ENCODE measurements at places on chromosomes 5 and 9.

- no peaks in the 10 kb centered on the region for H3K36me3 ChIP-seq
- H3K27me3 ChIP-seq = no peaks in the 10 kb centered on the region
- no peaks in the 10 kb centered on the region for H3K4me1 ChIP-seq
- H3K27ac ChIP-seq = no peak overlapping the region
- H3K4me3 ChIP-seq = no peak overlapping the region
Measured at GRCh38 chr5:2738156-2738699, 13.2 kb downstream of the IRX2 start.

- no peak overlapping the region for H3K4me3 ChIP-seq
- no peak overlapping the region for H3K27ac ChIP-seq
- H3K27me3 ChIP-seq = peaks cover 29% of the 10 kb centered on the region
- peak; percentile 67 for DNase-seq
- H3K36me3 ChIP-seq = no peaks in the 10 kb centered on the region
- H3K4me1 ChIP-seq = peaks cover 13% of the 10 kb centered on the region
Measured at GRCh38 chr9:107484117-107484723, 5.3 kb downstream of the KLF4 start.

GRCh38 chr9:135146766-135147473 is 59.5 kb downstream of the OLFM1 start:
- H3K36me3 ChIP-seq = no peaks in the 10 kb centered on the region
- no peak overlapping the region for H3K4me3 ChIP-seq
- DNase-seq = no peak
- no peak overlapping the region for H3K27ac ChIP-seq

GRCh38 chr5:158482125-158482524 is 617.6 kb downstream of the EBF1 start:
- no peak overlapping the region for H3K27ac ChIP-seq
- no peak overlapping the region for H3K4me3 ChIP-seq
- no peaks in the 10 kb centered on the region for H3K36me3 ChIP-seq

DNA sequence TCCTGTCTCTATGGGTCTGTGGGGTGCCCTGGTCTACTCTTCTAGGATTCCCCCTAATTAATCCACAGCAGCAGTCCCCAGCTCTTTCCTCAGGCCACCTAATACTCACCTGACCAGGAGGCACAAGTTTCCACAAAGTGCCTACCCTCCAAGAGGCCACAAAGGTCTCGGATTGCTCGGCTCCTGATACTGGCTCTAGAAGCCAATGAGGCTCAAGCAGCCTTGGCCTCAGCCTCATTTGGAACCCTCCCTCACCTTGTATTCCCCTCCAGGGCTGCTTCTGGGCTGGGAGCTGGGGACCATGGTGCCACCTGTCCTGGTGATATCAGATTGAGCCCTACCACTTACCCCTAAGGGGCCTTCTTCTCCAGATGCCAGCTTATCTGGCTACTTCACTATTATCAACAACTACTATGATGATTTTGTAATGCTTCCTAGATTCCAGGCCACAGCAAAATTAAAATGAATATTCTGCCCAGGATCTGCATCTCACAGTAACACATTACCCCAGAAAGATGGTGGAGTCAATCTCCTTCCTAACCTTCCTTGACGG is 103.7 kb upstream of the SPOCK1 start:
- peaks cover 14% of the 10 kb centered on the region for H3K27me3 ChIP-seq
- H3K27ac ChIP-seq = no peak overlapping the region
- DNase-seq = no peak
- H3K4me1 ChIP-seq = peaks cover 8% of the 10 kb centered on the region
- no peak overlapping the region for H3K4me3 ChIP-seq

GRCh38 chr5:14156650-14157492 is 13.7 kb downstream of the TRIO start:
- H3K4me1 ChIP-seq = peaks cover 61% of the 10 kb centered on the region
- H3K36me3 ChIP-seq = no peaks in the 10 kb centered on the region
- H3K27ac ChIP-seq = peak overlapping the region; percentile 2
- no peaks in the 10 kb centered on the region for H3K27me3 ChIP-seq
- peak overlapping the region; percentile 29 for H3K4me3 ChIP-seq

- H3K4me1 ChIP-seq = no peaks in the 10 kb centered on the region
- no peak overlapping the region for H3K27ac ChIP-seq
Measured at GRCh38 chr5:78508186-78508765, 140.3 kb downstream of the LHFPL2 start.

GRCh38 chr5:73278693-73279092 is 105.7 kb downstream of the TMEM174 start:
- H3K27ac ChIP-seq = no peak overlapping the region
- no peak for DNase-seq
- H3K27me3 ChIP-seq = no peaks in the 10 kb centered on the region
- peaks cover 25% of the 10 kb centered on the region for H3K4me1 ChIP-seq

DNA sequence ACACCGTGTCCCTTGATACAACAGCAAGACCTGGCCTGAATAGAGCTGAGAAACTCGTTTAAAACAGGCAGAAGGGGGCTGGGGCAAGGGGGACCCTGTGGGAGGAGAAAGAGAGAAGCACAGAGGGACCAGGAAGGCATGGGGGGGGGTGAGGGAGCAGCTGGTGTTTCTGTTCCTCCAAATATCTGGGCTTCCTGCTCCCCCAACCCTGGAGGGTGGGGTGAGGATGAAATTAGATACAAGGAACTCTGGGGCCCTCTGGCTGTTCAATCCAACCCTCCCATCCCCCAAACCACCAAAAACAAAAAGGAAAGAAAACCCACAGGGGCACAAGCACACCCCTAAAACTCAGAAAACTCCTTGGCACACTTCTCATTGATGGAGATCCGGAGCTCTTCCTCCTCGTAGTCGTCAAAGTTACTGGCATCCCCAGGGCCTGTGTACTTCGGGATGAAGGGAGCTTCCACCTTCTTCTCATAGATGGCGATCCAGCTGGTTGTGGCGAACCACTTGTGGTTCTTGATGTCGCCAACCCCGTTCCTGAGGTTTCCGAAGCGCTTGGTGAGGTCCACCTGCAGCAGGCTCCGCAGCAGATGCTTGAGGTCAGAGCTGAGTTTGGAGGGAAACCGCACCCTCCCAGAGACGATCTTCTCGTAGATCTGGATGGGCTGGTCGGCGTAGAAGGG is 1.1 kb downstream of the PRKACG start:
- H3K27ac ChIP-seq = no peak overlapping the region
- no peaks in the 10 kb centered on the region for H3K4me1 ChIP-seq
- no peaks in the 10 kb centered on the region for H3K36me3 ChIP-seq
- DNase-seq = no peak

DNA sequence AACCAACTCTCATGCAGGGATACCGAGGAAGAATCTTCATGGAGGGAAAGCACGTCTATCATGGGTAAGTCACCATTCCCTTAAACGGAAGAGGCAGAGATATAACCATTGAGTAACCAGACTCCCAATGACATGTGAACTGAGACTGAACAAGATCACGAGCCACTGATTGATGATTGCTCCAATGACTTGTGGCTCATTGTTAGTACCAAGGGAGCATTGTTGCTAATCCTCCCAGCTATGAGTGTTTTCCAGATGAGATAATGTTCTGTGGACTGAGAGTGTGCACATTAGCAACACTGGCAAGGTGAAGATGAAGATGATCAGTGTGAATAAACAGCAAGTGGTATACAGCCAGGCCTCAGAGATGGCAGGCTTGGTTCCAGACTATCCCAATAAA is 219.2 kb upstream of the MAP3K1 start:
- H3K36me3 ChIP-seq = no peaks in the 10 kb centered on the region
- H3K4me3 ChIP-seq = no peak overlapping the region
- peaks cover 3% of the 10 kb centered on the region for H3K27me3 ChIP-seq
- no peak overlapping the region for H3K27ac ChIP-seq
- H3K4me1 ChIP-seq = no peaks in the 10 kb centered on the region

- H3K4me3 ChIP-seq = no peak overlapping the region
- no peak for DNase-seq
- no peaks in the 10 kb centered on the region for H3K36me3 ChIP-seq
Measured at GRCh38 chr5:6904860-6905259, 191.6 kb downstream of the TENT4A start.

- DNase-seq = no peak
- H3K4me3 ChIP-seq = no peak overlapping the region
- no peak overlapping the region for H3K27ac ChIP-seq
- H3K36me3 ChIP-seq = peaks cover 83% of the 10 kb centered on the region
- H3K27me3 ChIP-seq = no peaks in the 10 kb centered on the region
Measured at GRCh38 chr9:128634111-128634510, 22.5 kb downstream of the DYNC2I2 start.

- H3K36me3 ChIP-seq = peaks cover 26% of the 10 kb centered on the region
- no peak for DNase-seq
- no peaks in the 10 kb centered on the region for H3K27me3 ChIP-seq
Measured at GRCh38 chr5:134132372-134133187, 18.1 kb downstream of the TCF7 start.

GRCh38 chr5:40405996-40406740 is 273.5 kb upstream of the PTGER4 start:
- no peak overlapping the region for H3K4me3 ChIP-seq
- H3K36me3 ChIP-seq = no peaks in the 10 kb centered on the region
- H3K27me3 ChIP-seq = no peaks in the 10 kb centered on the region
- no peak for DNase-seq
- no peak overlapping the region for H3K27ac ChIP-seq

DNA sequence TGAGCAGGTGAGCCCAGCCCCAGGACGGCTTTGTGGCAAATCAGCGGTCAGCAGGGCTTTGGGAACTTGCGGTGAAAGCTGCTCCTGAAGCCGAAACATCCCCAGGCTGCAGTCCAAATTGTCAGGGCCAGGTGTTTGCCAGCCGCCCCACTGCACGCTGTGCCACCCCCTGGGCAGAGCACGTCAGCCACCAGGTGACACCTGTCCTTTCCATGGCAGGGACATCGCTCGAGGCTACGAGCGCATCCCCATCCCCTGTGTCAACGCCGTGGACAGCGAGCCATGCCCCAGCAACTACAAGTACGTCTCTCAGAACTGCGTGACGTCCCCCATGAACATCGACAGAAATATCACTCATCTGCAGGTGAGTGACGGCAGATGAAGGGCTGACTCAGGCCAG is 64.4 kb upstream of the CACNA1B start:
- H3K4me1 ChIP-seq = no peaks in the 10 kb centered on the region
- H3K27me3 ChIP-seq = no peaks in the 10 kb centered on the region
- H3K27ac ChIP-seq = no peak overlapping the region
- H3K36me3 ChIP-seq = peaks cover 32% of the 10 kb centered on the region
- DNase-seq = no peak
- no peak overlapping the region for H3K4me3 ChIP-seq

DNA sequence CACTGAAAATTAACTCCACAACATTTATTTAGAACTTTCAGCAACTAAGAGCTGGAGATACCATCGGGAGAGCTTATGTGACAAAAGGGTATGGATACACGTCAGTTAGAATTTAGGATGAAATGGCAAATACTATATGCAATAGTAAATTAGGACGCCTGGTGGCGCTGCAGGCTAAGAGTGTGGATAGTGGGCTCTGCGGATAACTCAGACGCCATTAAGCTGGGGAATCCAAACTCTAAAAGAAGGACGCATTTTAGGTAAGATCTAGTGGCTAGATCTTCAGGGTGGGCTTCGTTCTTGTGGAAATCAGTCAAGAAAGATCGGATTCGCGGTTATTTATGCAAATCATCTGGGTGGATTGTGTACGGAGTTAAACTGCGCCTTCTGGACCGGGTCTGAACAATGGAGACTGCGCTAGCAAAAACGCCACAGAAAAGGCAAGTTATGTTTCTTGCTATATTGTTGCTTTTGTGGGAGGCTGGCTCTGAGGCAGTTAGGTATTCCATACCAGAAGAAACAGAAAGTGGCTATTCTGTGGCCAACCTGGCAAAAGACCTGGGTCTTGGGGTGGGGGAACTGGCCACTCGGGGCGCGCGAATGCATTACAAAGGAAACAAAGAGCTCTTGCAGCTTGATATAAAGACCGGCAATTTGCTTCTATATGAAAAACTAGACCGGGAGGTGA is at the start of gene PCDHB5:
Gene PCDHB5 (plus strand): TSS at position 177 of the 688 bp plus-strand sequence. CDS start 229 bp downstream, at position 406.
- H3K36me3 ChIP-seq = peaks cover 5% of the 10 kb centered on the region
- H3K4me1 ChIP-seq = no peaks in the 10 kb centered on the region
- peak within 1 kb of the TSS; percentile 88 for H3K27ac ChIP-seq
- H3K27me3 ChIP-seq = no peaks in the 10 kb centered on the region
- peak; percentile 90 for DNase-seq

GRCh38 chr9:101479338-101480030 is 43.9 kb upstream of the ALDOB start:
- no peak overlapping the region for H3K27ac ChIP-seq
- no peak overlapping the region for H3K4me3 ChIP-seq
- H3K4me1 ChIP-seq = no peaks in the 10 kb centered on the region

DNA sequence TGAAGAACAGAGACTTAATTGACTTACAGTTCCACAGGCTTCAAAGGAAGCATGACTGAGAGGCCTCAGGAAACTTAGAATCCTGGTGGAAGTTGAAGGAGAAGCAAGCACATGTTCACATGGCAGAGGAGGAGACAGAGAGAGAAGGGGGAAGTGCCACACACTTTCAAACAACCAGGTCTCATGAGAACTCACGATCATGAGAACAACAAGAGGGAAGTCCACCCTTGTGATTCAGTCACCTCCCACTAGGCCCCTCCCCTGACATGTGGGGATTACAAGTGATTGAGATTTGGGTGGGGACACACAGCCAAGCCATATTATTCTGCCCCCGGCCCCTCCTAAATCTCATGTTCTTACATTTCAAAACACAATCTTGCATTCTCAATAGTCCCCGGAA is 19.5 kb downstream of the NR3C1 start:
- no peaks in the 10 kb centered on the region for H3K4me1 ChIP-seq
- H3K36me3 ChIP-seq = no peaks in the 10 kb centered on the region
- H3K27me3 ChIP-seq = no peaks in the 10 kb centered on the region
- no peak overlapping the region for H3K27ac ChIP-seq
- DNase-seq = no peak
- H3K4me3 ChIP-seq = no peak overlapping the region

GRCh38 chr5:1321576-1321975 is 23.3 kb downstream of the CLPTM1L start:
- H3K36me3 ChIP-seq = peaks cover 63% of the 10 kb centered on the region
- H3K27ac ChIP-seq = no peak overlapping the region
- peaks cover 3% of the 10 kb centered on the region for H3K4me1 ChIP-seq
- H3K27me3 ChIP-seq = no peaks in the 10 kb centered on the region
- no peak overlapping the region for H3K4me3 ChIP-seq
- no peak for DNase-seq

GRCh38 chr9:12822111-12822510 is 47.3 kb downstream of the LURAP1L start:
- H3K27me3 ChIP-seq = no peaks in the 10 kb centered on the region
- H3K27ac ChIP-seq = no peak overlapping the region
- no peak for DNase-seq
- no peaks in the 10 kb centered on the region for H3K36me3 ChIP-seq
- no peaks in the 10 kb centered on the region for H3K4me1 ChIP-seq

- H3K27me3 ChIP-seq = peaks cover 44% of the 10 kb centered on the region
- H3K27ac ChIP-seq = no peak overlapping the region
- no peaks in the 10 kb centered on the region for H3K4me1 ChIP-seq
Measured at GRCh38 chr5:136594416-136594815, 229.1 kb upstream of the TRPC7 start.

DNA sequence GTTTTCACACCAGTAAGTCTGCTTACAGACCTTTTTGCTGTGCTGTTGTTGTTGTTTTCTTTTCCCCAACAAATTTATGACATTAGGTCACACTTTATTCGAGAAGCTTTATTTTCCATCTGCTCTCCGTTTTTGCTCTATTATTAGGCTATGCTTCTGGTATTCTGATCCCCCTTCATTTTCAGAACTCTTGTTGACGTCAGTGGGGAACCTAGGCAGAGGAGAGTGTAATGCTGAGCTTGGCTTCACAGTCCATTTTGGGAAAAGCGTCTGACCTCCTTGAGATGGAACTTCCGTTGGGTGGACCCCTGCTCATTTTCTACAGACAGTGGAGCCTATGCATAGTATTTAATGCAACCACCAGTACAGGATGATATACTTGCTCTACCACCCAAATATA is 387.9 kb upstream of the MEF2C start:
- no peaks in the 10 kb centered on the region for H3K4me1 ChIP-seq
- H3K36me3 ChIP-seq = no peaks in the 10 kb centered on the region
- H3K27me3 ChIP-seq = no peaks in the 10 kb centered on the region
- no peak for DNase-seq
- no peak overlapping the region for H3K4me3 ChIP-seq
- no peak overlapping the region for H3K27ac ChIP-seq

All from A673 (cell line).